CD8-positive, alpha-beta T cell (primary cell): ENCODE measurements at places on chromosomes 7 and 10. TPM values are rescaled to one million over a fixed set of nuclear protein-coding genes. Genes with fewer than 3 reads are reported as not detected.

GRCh38 chr10:50807851-50808776, 68.4 kb downstream of the ASAH2B start:
- no peak for DNase-seq

- no peak for DNase-seq
Observed at GRCh38 chr7:155694851-155695250, 50.4 kb downstream of the RBM33 start.

- no peak for DNase-seq
Observed at GRCh38 chr7:94300176-94300835, 94.4 kb upstream of the COL1A2 start.

- peak; percentile 55 for DNase-seq
Observed at GRCh38 chr7:142587578-142588191, 161.6 kb upstream of the PRSS1 start.

- DNase-seq = no peak
Observed at GRCh38 chr7:910441-910861, 34.1 kb downstream of the GET4 start.

GRCh38 chr7:24637706-24638105, 64.5 kb downstream of the PALS2 start:
- no peak for DNase-seq

- DNase-seq = no peak
Observed at GRCh38 chr10:111560027-111560426, 483.2 kb downstream of the ADRA2A start.

GRCh38 chr7:84792231-84792893, 394.5 kb downstream of the SEMA3D start:
- DNase-seq = no peak

DNA sequence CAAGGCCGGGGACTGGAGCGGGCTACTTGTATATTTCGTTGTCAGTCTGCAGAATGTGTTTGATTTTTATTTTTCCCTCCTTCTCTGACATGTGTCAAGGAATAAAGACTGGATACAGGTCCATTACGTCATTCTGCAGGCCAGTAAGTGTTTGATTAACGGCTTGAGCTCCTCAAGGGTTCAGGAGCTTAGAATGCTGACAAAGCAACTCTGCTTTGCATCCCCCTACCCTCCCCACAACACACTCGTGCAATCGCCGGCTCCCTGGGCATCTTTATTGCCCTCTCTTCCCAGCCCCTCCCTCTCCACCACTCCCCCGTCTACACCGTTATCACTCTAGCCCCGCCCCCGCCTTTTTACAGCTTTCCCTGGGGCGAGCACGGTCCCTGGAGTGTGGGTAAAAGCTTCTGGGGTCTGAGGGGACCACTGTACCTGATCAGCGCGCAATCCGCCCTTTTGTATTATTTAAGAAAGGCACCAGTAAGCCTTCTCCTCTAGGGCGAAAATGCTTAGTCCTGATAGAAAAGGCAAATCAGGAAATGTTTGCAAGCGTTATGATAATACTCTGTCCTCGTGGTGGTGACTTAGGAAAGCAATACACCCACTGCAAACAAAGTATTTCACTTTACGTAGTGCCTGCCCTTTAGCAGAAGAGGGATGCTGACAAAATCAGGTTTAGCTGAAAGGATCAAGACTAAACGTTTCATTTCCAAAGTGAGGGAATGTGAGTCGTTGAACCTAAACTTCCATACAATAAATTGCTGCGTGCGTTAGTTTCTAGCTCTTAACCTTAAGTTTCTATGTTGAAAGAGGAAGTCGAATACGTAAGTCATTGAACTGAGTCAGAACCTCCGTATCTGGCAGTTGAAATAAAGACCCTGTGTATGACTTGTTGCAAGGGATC, 1.4 kb upstream of the CREB5 start:
- no peak for DNase-seq

DNA sequence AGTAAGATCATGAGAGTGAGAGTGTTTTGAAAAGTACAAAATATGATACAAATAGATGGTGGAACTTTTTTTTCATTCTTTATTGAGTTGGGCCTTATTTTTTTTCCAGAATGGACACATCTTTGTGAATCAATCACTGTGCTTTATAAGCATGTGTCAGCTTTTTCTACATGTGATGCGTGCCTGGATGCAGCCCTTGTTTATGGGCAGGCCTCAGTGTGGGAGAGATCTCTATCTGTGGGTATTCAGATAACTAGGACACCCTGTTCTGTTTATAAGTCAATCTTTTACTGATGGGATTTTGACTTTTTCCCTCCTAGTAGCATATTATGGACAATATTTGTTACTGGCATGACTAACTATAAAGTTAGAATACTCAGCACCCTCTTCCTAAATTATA, 42.9 kb upstream of the IKZF1 start:
- DNase-seq = no peak

GRCh38 chr10:78231939-78232338, 198.3 kb downstream of the RPS24 start:
- DNase-seq = no peak

The TLX1 gene
- not detected for total RNA-seq

The SYT15 gene
- 0.22 TPM for total RNA-seq

The MRC1 gene
- not detected for total RNA-seq

The MYL10 gene
- total RNA-seq = not detected
